ENCODE measurements at places on chromosomes 2 and 18.

DNA sequence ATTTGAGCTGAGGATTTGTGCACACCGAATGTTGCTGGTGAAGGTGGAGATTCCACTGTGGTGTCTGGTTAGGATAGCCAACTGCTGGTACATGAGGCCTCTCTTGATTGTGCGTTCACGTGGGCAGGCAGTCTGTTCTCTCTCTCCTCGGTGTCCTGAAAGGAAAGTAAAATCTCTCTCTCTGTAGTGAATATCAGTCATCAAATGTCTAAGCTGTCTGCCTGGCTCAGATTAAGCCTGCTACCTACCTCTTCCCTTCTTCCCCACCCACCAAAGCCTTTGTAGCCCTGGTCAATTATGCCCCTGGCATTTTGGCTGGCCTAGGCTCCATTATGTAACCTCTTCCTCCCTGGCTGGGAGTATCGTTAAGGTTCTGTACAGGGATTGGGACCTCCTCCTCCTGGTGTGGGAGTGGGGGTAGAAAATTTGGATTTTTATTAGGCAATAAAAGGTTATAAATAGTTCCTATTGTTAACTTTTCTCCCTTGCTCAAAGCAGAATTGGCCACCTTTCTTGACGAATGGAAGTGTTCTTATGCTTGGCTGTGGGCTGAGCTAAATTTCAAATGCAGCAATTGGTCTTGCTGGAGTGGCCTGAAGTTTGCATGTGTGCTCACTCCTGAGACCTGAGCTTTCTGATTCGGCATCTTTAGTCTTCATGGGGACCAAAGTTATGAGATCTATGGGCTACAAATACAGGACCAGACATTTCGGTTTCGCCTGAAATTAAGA lies 148.8 kb downstream of the WDSUB1 start:
- no peak for DNase-seq

DNA sequence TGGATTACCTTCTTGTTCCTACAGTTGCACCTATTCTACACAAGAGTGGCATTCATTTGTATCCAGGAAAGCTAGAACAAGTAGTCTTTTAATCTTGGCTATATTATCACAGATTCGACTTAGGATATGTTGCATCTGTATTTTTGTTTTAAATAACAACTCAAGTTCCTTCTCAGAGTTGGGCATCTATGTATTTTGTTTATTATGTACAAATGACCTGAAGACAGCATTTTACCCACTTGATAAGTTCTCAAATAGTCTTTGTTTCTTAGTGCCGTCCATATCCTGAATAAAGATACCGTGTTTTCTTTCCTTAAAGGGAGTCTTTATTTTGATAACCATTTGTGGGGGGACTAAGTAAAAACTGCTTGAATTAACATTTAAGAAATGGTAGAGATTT lies 2.9 kb downstream of the ITPRID2 start:
- DNase-seq = no peak

- DNase-seq = no peak
Measured at GRCh38 chr18:24271381-24272228, 126.0 kb downstream of the OSBPL1A start.

DNA sequence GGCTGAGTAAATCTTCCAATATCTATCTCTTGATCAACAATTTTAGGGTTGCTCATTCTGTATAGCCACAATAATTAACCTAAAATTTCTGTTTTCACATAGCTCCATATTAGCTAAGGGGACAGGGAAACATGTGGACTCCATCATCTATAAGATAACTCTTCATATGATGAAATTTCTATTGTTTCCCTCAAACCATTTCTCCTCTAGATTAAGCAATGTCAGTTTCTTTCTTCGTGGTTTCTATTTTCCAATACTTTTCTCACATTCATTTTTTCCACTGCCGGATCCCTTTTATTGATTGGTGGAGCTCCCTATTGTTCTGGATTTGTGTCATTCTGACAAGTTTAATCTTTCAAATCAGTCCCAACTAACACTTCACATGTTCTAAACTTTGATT lies 1221.3 kb upstream of the ZEB2 start:
- DNase-seq = no peak

GRCh38 chr2:18479947-18480369 lies 80.5 kb downstream of the RDH14 start:
- DNase-seq = no peak

DNA sequence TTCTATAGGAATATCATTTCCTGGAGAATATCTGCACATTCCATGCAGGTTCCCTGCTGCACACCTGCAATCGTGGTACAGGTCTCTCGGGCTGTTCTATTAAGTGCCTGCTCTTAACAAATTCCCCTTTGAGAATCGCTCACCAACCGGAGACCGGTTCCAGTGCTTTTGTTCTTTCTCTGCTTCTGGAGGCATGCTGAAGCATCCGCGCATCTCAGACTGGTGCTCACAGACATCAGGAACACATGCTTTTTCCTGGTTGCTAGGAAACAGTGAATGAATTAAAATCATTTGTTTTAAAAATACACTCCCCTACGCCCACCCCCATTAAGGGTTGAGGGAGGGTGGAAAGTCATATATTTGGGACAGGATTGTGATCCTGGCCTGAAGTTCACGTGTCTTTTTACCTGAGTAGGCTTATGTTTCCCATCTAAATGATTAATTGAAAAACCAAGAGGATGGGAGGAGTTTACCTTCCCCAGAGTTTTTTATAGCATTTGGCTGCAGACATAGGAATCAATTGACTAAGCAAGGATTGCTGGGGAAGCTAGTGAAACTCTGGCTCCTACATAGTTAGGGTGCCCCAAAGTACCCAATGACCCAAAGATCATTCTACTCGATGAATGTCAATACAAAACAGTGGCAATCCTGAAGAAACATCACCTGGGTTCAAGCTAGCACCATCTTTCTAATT lies at the start of gene C2orf80:
TSS of gene C2orf80 (minus strand) at position 221 of the 694 bp plus-strand sequence. CDS start 3,044 bp downstream, outside the sequence.
- no peak for DNase-seq

- DNase-seq = no peak
Measured at GRCh38 chr18:48022531-48023329, 92.3 kb upstream of the SMAD2 start.

- no peak for DNase-seq
Measured at GRCh38 chr2:260507-261161, 3.2 kb downstream of the SH3YL1 start.
